ENCODE measurements at places on chromosomes 11 and 22.
A peak's percentile ranks its signal among the peaks of the same experiment; 100 is the strongest.

DNA sequence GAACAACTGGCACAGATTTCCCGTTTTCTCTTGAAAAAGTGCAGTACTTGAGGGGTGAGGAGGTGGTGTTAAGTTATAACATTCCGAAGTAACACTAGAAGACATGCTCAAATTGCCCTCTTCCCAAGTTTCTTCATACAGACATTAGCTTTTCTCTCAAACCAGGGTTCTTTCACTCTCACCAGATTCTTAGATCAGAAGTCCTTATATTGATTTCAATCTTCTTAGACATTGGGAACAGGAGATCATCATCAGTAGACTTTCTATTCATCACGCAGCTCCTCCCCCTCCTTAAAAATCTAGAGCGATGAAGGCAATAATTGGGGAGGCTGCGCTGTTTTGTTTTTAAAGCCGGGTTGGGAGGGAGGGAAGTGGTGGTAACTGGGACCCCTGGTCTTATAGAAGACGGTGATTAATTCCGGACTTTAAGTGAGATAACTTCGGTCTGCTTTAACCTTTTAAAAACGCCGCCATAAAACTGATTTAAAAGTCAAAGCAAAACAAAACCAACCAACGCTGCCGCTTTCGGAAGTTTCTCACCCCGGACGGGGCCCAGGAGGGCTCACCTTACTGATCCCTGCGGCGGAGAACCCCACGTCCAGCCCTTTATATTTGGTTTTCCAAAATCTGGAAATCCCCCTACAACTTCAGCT is 665 bp downstream of the USP28 start:
- H3K4me3 ChIP-seq, result peak overlapping the region; percentile 88
- no peak for DNase-seq
- peaks cover 16% of the 10 kb centered on the region for H3K4me1 ChIP-seq
- H3K36me3 ChIP-seq, result no peaks in the 10 kb centered on the region
- no peaks in the 10 kb centered on the region for H3K27me3 ChIP-seq

DNA sequence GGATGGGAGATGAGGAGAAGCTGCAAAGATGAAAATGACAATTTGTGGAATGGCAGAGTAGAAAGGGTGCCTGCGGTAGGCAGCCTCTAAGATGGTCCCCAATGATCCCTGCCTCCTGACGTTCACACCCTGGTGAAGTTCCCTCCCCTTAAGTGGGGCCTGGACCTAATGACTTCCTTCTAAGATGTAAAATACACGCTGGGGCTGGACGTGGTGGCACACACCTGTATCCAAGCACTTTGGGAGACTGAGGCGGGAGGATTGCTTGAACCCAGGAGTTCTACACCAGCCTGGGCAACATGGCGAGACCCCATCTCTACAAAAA is 60.7 kb upstream of the CREB3L1 start:
- no peaks in the 10 kb centered on the region for H3K36me3 ChIP-seq
- H3K4me1 ChIP-seq, result no peaks in the 10 kb centered on the region
- peaks cover 11% of the 10 kb centered on the region for H3K27me3 ChIP-seq
- no peak for DNase-seq
- H3K27ac ChIP-seq, result no peak overlapping the region

DNA sequence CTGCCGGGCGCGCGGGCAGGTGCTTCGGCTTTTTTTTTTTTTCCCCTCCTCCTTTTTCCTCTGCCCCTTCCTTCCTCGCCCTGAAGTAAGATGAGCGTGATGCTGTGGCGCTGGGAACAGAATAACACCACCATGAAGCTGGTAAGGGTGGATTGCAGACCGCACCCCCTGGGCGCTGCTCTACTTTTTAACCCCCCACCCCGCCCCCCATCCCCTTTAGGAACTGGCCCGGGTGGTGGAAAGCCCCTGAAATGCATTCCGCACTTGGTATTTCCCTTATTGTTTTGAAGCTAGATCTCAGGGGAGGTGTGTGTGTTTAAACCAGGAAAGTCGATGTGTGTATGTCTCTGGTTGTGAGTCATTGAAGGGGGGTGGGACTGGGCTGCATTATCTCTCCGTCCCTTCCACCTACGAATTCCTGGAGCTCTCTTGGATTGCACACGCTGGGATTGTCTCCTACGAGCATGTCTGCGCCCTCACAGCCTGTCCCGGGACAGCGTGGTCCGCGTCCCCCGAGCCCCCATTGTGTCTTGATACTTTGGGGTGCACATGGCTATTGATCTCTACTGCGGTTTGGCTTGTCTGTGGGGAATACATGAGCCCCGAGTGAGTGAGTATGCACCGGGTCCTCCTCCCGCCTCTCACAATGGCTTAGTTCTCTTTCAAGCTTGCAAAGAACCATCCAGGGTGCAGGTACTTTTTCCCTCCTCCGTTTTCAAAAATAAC is 64.9 kb downstream of the NAV2 start:
- no peak for DNase-seq
- peaks cover 29% of the 10 kb centered on the region for H3K27me3 ChIP-seq
- no peak overlapping the region for H3K4me3 ChIP-seq
- H3K36me3 ChIP-seq, result no peaks in the 10 kb centered on the region

- DNase-seq, result peak; percentile 75
- peaks cover 5% of the 10 kb centered on the region for H3K36me3 ChIP-seq
- H3K27ac ChIP-seq, result peak overlapping the region; percentile 93
Observed at GRCh38 chr11:48001438-48002021, 21.2 kb downstream of the PTPRJ start.

DNA sequence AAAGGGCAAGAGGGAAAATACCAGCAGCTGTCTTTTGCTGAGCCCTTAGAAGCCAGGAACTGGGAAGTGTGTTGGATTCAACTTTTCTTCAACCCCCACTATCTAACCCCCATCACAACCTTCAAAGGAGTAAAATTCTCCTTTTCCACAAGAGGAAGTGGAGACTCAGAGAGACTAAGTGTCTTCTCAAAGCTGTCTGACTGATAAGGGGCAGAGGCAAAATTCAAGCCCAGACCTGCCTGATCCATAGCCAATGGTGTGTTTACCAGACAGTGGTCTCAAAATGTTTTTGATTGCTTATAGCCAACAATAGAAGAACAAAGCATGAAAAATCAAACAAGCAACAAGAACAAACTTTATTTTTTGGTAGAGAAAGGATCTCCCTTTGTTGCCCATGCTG is 707.0 kb downstream of the NTM start:
- no peaks in the 10 kb centered on the region for H3K4me1 ChIP-seq
- no peaks in the 10 kb centered on the region for H3K36me3 ChIP-seq
- H3K27me3 ChIP-seq, result no peaks in the 10 kb centered on the region
- no peak for DNase-seq

DNA sequence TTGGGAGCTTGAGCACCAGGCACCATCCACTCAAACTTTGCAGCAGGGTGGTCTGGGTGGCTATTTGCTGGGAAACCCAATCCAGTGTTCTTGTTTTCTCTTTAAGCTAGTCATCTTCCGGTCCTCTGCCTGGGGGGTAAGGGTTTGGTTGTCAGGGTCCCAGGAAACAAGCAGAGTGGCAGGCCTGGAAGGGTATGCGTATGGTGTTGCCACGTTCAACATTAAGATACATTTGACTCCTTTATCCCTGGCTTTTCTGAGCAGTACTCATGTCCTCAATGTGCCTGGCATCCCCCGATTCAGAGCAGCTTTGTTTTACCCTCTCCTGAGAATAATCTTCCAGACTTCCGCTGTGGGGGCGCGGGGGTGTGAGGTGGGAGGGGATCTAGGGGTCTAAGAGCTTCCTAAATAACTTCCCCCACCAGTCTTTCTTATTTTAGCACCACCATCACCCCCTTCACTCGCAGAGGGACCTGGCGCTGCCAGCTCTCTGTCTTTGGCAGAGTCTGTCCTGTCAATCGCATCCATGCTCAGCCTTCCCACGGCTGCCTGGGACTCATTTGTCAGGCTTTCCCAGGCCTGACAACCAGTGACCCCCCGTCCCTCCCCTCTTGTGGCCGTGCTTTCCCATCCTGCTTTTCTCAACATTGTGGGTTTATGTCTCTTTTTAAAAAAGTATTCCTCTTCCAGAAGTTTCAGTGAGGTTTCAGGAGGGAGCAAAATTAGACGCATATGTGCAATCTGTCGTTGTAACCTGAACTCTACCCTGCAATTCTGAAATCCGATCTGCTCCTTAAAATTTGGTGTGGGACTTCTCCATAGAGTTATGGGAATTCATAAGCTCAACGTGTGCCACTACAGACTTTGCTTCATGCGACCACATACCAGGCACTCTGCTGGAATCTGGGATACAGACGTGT is 27.0 kb upstream of the RBFOX2 start:
- H3K4me3 ChIP-seq, result no peak overlapping the region
- H3K4me1 ChIP-seq, result no peaks in the 10 kb centered on the region
- no peak overlapping the region for H3K27ac ChIP-seq
- no peaks in the 10 kb centered on the region for H3K27me3 ChIP-seq

- DNase-seq, result no peak
- peaks cover 94% of the 10 kb centered on the region for H3K36me3 ChIP-seq
- no peak overlapping the region for H3K27ac ChIP-seq
- H3K4me3 ChIP-seq, result no peak overlapping the region
- no peaks in the 10 kb centered on the region for H3K4me1 ChIP-seq
Observed at GRCh38 chr11:121572571-121573059, 119.8 kb upstream of the SORL1-AS1 start.

Data from CD4-positive, CD25-positive, alpha-beta regulatory T cell (primary cell).